ENCODE measurements at places on chromosomes 12 and 14.

DNA sequence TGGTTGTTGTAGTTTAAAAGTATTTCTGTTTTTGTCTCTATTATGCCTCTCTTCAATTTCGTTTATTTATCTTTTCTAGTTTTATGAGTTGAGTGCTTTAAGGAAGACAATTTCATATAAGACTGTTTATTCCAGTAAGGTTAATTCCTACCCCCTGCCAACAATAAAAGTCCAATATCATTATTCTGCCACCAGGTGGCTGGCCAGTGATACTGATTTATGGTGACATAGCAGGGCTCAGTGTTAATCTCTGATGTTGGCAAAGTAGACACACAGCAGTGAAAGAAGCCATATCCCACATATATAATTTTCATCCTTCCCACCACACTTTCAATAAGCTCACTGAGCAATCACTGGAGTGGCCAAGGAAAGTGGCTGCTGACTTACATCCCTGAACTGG lies 69.0 kb upstream of the BMP4 start:
- DNase-seq = no peak

DNA sequence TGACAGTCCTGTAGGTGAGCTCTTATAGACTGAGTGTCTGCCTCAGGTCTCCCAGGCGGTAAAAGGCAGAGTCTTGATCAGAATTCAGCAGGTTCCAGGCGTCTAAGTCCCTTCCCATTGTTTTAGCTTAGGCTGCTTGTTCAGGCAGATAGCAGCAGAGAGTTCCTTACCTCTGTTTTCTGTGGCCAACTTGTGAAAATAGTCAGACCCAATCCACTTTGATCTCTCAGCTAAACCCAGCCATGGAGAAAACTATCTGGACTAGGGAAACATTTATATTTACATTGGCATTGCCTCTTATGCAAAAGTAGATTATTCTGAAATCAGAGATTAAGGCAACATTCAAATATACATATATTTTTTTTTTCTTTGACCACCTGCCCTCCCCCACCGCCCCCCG lies 21.4 kb downstream of the CCDC62 start:
- DNase-seq = no peak

DNA sequence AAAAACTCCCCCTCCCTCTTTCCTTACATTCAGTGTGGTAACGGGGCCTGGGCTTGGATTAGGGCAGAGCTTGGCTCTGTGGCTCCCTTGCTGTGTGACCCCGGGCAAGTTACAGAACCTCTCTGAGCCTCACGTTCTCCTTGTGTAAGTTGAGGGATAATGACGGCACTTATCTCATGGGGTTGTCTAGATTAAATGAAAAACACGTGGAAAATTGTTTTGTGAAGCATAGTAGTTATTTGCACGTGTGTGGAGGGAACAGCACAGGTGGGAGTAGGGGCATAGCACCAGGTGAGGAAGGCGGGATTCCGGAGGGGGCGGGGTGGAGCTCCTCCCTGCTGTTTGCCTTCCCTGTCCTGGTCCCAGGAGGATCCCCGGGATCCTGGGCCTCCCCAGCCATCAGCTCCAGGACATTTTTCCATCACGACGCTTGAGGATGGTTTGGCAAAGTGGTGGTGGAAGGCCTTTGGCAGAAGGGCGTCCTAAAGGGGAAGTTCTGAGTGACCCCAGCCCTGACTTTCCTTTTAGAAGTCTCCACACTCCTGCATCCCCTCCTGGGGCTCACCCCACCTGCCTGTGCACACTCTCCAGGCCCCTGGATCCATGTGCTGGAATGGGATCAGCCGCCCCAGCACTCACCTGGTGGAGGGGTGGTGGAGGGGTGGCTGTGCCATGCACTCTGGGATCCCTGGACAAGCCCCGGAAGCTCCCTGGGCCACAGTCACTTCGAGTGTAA lies 22.7 kb downstream of the LRTM2 start:
- no peak for DNase-seq

DNA sequence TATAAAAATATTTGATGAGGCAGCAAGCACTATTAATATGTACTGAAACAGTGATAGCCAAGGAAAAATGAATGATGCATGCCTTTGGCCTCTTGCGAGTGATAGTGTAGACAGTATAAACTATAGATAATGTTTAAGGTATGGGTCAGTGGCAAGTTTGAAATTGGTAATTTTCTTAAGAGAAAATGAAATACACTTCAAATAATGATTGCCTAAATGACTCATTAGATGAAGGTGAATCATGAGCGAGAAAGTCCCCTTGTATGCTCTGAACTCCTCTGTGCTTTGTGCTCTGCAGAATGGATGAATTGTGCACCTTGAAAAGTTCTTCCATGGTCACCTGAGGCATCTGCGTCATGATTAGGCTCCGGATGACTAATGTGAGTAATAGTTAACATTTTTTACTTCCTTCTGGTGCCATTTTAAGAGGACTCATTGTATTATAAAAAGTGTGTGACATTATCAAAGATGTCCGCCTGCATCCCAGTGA lies 84.9 kb upstream of the RTL1 start:
- no peak for DNase-seq

DNA sequence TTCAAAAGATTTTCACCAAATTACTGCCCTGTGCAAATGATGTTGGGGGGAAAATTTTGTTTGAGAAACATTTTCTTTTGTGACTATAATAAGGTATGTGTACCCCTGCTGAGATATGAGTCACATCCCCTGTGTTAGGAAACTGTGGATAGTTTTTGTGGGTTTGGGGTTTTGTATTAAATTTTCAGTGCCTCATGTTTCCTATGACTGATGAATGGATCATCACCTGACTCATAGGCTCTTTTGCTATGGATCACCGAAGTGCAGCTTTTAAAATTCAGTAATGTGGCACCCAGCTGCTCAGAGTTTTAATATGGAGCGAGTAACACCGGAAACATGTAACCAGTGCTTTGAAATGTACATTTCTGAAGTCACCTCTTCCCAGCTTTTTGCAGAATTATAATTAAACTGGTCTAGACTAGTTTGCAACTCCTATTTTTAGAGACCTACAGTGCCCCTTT lies 167.4 kb upstream of the HMGA2 start:
- DNase-seq = no peak

- DNase-seq = peak; percentile 4
These were observed 16.7 kb upstream of the TMEM260 start for GRCh38 chr14:56562883-56563282.

DNA sequence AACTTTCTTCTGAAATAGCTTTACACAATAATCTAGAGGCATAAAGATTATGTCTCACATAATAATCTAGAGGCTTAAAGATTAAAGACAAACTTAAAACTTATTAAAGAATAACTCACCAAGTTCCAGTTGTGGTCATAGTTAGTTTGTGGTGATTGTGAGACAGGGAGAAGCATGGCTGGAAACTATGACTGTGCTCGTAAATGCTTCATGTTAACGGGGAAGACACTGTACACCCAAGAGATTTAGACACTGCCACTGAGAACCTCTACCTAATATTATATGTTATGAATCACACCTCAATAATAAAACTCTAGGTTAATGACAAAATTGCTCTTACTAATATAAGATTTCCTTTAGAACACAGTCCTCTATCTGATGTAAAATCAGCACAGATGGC lies 541.6 kb downstream of the TMEM121 start:
- DNase-seq = no peak

DNA sequence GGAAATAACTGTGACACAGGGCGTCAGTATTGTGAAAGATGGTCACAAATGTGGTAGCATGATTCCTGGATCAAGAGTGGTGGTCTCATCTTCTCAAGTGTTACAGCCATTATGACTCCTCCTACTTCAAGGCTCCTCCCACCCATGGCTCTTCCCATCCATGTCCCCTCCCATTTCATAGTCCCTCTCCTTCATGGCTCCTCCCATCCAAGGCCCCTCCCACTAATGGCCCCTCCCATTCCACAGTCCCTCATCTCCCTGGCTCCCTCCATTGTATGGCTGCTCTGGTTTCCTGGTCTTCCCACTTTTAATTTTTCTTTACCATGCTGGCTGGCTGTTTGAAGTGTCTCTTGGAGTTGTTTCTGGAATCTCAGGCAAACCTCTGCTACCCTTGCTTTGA lies 1375.2 kb upstream of the TMEM132C start:
- no peak for DNase-seq

GRCh38 chr14:77547512-77548180 lies 49.0 kb upstream of the ISM2 start:
- no peak for DNase-seq

GRCh38 chr14:105071942-105072341 lies 6.7 kb upstream of the GPR132 start:
- no peak for DNase-seq

GRCh38 chr12:104672096-104672445 lies 215.3 kb downstream of the CHST11 start:
- no peak for DNase-seq

DNA sequence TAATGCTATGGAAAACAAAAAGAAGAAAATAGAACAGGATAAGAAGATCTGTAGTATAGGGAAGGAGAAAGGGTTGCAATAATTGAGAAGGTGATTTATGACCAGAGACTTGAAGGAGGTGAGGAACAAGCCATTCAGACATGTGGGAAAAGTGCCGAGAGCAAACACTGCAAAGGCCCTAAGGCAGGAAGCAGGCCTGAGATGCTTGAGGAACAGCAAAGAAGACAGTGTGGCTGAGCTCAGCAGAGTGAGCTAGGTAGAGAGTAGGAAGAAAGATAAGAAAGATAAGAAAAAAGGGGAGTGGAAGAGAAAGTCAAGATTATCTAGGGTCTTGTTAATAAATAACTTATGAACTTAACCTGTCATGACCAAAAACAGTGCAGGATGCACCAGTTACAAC lies 671.8 kb downstream of the RPS29 start:
- DNase-seq = no peak

DNA sequence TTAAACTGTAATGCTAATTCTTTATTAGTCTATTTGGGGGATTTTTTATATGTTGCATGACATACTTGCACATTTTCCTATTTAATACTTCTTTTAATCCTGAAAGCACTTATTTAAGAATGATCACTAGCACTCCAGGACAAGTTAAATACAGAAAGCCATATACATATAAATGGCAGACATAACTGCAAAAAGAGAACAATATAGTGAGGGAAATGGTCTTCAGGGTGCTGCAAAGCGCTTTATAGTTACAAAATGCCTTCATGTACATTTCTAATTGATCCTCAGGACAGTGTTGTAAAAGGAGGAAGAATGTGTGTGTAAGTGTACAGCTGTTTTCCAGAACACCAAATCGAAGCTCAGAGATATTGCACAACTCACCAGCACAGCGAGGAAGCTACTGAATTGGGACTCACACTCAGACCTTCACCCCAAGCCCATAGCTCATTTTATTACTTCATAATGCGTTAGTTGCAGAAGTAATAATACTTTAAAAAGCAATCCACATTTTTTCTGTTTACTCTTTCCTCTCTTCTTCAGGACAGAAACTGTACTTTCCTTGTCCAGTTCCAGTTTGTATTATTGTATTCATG lies 428.2 kb downstream of the RAD51B start:
- no peak for DNase-seq

GRCh38 chr14:100304825-100305323 lies 1.4 kb downstream of the SLC25A29 start:
- peak; percentile 55 for DNase-seq

GRCh38 chr12:125110641-125111360 lies 45.6 kb downstream of the AACS start:
- no peak for DNase-seq

- DNase-seq = no peak
These were observed 293.6 kb downstream of the AKAP6 start for GRCh38 chr14:32622742-32623141.

- DNase-seq = no peak
These were observed 30.8 kb downstream of the PLEKHG3 start for GRCh38 chr14:64734990-64735389.

DNA sequence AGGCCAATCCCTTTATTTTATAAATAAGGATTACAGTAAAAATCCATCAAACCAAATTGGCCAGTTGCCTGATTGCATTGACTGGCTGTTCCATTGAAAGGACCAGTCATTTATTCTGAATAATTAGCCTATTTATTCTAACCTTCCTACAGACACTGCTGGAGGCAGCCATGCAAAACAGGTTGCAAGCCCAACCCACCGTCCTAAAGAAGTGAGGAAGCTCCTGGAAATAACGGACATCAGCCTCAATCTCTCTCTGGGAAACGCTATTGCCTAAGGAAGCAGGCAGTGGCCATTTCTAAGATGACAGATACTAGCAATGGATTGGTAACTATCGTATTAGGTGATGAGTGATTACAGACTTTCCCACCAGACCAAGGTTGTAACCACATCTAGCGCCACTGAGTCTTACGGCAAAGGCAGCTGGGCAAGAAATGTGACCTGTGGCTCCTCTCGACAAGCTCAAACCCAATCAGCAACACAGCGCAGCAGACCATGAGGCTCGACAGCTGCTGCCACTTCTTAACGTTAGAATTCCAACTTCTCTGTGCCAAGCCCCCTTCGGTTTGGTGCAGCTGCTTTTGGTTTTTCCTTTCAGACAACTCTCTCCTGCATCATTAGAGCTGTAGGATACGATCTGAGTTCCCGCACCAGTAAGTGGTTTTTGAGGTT lies 134.2 kb downstream of the KCNK10 start:
- no peak for DNase-seq

DNA sequence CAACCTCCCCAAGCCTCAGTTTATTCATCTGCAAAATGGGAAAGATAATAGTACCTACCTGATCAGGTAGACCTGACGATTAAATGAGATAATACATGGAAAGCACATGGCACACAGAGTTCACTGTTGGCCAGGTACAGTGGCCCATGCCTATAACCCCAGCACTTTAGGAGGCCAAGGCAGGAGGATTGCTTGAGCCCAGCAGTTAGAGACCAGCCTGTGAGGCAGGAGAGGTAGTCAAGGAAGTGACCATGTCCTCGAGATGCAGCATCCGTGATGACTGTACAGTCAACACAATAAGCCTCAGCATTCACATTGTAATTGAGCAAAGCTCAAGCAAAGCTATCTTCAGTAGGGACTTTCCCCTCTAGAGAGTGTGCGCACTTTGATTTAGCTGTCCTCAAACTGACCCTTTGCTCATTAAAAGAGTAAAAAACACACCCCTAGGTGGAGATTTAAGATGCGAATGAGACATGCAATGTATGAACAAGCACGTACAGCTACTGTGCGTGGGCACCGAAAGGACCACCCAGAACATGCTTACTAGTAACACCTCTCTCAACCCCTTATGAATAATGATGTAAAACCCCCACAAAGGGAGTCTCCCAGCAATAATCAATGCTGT lies 9.9 kb downstream of the ISCU start:
- DNase-seq = no peak

Measured in H54 (cell line).